ENCODE measurements at places on chromosomes 11 and 22. TPM values are rescaled to one million over a fixed set of nuclear protein-coding genes. Genes with fewer than 3 reads are reported as not detected.
A peak's percentile ranks its signal among the peaks of the same experiment; 100 is the strongest.

Gene TEX54
- total RNA-seq, result not detected

Gene MS4A5
- total RNA-seq, result not detected

DNA sequence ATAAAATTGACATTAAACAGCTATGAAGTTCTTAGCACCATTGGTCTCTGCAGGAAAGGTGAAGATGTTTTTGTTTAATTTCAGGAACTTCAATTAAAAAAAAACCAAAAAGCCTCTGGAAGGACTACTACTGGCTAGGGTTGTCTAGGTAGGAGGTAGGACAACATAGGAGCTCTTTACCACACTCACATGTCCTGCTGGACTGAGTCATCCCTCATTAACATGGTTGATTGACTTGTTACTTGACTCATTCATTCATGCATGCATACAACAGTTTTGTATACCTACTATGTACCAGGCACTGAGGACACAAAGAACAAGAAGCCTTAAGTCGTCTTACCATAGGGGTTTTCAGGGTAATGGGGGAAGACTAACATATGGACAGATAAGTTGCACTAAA lies 216.9 kb upstream of the ARHGAP20 start:
- DNase-seq, result peak; percentile 20

DNA sequence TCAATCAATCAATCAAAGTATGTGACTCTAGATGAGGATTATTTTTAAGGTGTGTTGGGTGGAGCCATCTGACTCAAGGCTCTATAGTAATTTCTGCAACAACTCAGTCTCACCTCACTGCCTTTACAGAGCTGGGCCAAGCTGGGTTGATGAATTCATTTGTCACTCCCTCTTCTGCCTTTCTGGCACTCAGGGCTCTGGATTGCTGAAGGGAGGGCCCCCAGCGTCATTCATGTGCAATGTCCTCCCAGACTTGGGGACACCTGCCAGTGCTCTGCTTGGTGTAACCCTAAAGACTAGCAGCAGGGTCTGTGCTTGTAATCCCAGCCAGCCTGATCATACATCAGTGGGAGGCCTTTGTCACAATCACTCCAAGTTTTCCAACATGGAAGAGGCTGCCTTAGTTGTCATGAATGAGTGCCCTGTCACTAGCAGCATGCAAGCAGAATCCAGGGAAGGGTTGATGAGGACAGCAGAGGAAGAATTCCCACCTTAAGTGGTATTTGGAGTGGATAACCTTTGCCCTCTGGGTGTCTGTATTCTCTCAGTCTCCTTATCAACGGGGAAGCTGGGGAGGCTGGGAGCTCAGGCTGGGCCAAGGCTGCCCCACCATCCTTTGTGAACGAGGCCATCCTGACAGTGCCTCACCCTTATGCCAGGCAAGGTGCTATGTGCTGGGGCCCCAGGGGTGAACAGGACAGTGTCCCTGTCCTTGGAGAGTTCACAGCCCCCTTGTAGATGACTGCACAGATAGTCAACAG lies 2.0 kb upstream of the TP53I11 start:
- peak; percentile 14 for DNase-seq

DNA sequence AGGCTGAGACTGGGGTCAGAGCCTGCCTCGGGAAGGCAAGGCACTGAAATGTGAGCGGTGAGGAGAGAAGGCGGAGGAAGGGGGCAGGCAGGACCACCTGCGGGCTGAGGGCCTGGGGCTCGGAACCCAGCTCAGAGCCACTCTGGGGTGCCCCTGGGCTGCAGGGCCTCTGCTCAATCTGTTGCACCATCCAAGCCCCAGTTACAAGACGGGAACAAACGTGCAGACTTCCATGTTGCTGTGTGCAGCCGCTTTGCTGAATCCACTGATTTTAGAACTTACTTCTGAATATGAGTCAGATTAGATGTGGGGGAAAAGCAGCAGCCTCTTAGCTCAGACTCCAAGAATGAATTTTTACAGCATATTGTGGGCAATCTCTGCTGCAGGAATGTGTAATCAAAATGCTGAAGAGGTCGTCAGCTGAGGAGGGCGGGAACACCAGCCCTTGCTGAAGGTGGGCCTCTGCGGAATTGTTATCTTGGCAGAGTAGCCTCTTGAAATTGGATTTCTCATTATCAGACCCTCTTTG lies 21.6 kb downstream of the PARVG start:
- no peak for DNase-seq

DNA sequence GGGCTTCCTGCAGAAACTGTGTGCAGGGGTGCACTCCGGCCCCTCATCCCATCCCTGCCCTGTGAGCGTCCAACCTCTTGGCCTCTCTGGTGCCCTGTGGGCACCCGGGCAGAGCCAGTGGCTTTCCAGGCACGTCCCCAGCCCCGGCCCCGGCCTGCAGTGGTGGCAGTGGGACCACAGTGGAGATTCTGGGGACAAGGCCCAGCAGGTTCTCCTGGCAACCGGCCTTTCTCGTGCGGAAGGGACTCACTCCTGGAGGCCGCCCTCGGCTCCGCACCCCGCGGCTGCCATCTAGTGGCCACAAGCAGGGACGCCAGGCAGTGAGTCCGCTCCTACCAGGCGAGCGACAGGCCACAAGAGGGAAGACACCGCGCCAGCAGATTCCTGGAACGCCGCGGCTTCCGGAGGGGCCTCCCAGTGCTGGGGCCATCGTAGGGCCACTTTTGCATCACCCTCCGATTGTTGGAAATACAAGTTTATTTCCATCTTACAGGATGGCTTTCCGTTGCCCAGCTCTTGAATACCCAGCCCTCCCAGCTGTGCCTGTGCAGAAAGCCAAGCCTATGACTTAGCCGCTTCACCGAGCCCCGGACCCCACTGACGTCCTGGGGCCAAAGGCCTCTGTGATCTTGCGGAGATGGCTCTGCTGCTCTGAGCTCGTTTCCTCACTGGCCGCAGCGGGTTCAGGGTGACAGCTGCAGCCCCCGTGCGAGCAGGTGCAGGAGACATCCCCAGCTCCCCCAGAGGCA lies 357.3 kb downstream of the CTTN start:
- peak; percentile 26 for DNase-seq

- no peak for DNase-seq
These were observed at the start of gene TRIM49D1 for GRCh38 chr11:89922195-89922660. Gene TRIM49D1 (minus strand): TSS chr11:89922245. CDS start chr11:89917710, 4,535 bp downstream.

- peak; percentile 36 for DNase-seq
These were observed 333.9 kb downstream of the CADM1 start for GRCh38 chr11:115170133-115170815.

DNA sequence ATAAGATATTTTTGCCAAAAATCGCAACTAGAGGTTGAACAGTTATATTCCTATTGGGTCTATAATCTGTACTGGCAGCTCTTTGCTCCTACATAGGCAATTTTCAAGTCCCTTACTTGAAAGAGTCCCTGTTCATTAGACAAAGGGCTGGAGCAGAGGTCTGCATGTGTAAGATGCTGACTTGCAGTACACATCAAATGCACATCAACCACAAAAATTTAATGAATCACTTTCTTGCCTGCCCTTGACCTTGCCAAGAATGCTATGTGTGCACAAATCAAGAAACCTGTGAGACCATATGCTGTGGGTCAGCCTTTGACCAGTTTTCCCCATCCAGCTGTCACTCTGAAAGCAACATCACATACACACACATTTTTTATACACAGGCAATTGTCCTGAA lies 661.5 kb downstream of the LRRC4C start:
- DNase-seq, result peak; percentile 13

DNA sequence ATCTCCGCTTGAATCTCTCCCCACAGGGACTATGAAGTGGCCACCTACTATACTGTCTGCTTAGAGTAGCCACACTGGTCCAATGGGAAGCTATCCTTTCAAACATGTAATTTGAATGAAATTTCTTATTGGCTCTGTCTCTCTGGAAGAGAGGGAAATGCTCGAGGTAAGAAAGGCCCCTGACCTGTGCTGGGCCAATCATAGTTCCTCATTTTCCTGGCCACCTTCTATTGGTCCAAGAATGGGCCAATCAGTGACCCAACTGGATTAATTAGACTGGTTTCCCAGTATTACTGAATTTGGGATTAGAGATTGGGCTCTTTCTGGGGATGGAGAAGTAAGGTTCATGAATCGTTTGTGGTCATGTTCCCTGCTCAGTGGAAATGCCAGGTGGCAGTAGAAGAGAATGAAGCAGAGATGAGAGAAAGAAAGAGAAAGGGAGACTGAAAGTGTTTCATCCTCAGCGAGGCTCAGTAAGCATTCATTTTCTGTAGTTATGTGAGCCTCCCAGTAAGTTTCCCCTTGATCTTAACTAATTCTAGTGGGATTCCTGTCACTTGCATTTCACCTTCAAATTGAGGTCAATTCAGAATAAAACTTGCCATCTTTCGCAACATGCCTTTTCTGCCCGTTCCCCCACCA lies 8.4 kb upstream of the MMP20 start:
- no peak for DNase-seq

Measured in bronchial epithelial cell (primary cell).